ENCODE measurements at places on chromosomes 5 and 9.

DNA sequence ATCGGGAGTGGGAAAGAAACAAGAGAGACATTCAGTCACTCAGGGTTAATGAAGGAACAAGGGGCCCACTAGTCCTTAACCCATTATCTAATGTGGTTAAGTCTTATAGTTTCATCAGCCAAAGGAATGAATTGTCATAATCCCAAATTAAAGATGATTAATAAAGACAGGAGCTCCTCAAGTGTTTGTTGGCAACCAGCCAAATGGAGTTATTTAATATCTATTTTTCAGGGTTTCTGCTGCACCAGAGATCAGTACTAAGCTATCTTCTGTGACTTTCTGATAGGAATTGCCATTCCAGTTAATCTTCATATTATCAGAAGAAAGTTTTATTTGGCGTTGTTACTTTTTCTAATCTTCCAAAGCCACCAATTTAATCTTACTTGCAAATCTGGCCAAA is 34.0 kb upstream of the FCHO2 start:
- H3K4me3 ChIP-seq, result no peak overlapping the region
- DNase-seq, result no peak
- no peaks in the 10 kb centered on the region for H3K36me3 ChIP-seq
- no peaks in the 10 kb centered on the region for H3K4me1 ChIP-seq

- H3K27ac ChIP-seq, result no peak overlapping the region
- no peak overlapping the region for H3K4me3 ChIP-seq
- no peaks in the 10 kb centered on the region for H3K4me1 ChIP-seq
- no peaks in the 10 kb centered on the region for H3K36me3 ChIP-seq
- no peak for DNase-seq
These were observed 16.1 kb downstream of the AMBP start for GRCh38 chr9:114061830-114062474.

- peaks cover 19% of the 10 kb centered on the region for H3K27me3 ChIP-seq
- DNase-seq, result no peak
- no peak overlapping the region for H3K27ac ChIP-seq
- H3K36me3 ChIP-seq, result no peaks in the 10 kb centered on the region
These were observed 139.1 kb downstream of the KCNIP1 start for GRCh38 chr5:170642776-170643436.

DNA sequence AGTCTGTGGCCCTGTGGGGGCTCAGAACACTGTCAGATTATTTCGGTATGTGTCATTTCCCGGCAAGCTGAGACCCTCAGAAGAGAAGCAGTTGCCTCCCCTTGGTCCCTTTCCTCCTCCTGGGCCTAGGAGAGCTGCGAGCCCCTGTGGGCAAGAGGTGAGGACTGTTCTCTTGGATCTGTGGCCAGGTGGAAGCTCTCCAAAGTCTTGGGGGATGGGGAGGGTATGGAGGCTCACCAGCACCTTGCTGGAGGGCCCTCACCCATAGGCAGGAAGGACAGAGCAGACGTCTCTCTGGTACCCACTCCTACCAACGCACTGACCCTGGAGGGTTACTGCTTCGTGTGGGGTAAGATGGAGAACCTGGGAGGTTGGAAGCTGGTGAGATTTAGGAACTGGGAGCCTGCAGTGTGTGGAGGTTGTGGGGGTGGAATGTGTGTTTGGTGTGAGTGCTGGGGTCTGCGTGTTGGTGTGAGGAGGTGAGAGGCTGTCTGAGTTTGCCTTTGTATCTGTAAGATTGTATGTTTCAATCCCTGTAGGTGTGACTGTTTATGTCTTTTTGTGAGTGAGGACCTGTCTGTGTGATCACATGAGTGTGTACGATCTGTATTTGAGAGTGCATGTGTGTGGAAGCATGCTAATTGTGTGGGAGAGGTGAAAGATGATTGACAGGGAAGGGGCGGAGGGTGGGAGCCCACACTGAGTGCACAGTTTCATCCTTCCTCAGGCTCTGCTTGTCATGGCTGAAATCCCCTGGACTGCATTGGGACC is 52.4 kb upstream of the PSD2 start:
- DNase-seq, result no peak
- no peak overlapping the region for H3K4me3 ChIP-seq
- peaks cover 15% of the 10 kb centered on the region for H3K4me1 ChIP-seq
- H3K27ac ChIP-seq, result no peak overlapping the region
- H3K27me3 ChIP-seq, result peaks cover 22% of the 10 kb centered on the region
- H3K36me3 ChIP-seq, result peaks cover 2% of the 10 kb centered on the region

DNA sequence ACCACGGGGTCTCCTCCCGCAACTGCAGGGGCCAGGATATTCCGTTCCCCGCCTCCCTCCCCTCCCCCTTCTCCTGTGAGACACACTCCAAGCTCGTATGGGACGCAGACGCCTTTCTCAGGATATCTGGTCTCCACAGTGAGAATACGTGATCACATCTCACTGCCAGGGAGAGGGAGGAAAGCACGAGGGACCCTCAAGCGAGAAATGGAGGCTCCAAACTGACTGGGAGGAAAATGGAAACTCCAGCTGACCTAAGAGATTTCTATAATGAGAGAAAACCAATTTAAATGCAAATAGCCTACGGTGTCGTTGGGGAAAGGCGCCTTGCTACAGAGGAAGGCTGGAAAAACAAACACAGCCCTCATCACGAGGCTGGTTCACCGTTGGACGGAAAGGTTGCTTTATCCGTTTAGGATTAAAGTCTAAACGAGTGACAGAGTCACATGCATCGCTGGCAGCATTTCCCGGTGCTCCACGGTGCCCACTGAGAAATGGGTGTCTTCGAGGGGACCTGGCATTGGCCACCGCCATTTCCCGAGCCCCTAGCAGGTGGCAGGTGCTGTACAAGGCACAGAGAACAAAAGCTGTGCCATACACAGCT is 116.9 kb upstream of the CPEB4 start:
- no peak for DNase-seq
- no peak overlapping the region for H3K4me3 ChIP-seq
- no peaks in the 10 kb centered on the region for H3K4me1 ChIP-seq
- no peaks in the 10 kb centered on the region for H3K36me3 ChIP-seq
- H3K27ac ChIP-seq, result no peak overlapping the region

All from activated T-helper 1 cell treated with anti-CD3 and anti-CD28 coated beads, Interleukin-12 subunit alpha, Interleukin-12 subunit beta, Interleukin-2, Interleukin-4 antibody, amounts not matched to agents 30 ng/mL and 10 ng/mL and 1 ng/mL, durations not matched to agents 14 hours and 24 hours and 36 hours (primary cell).